ENCODE measurements at places on chromosomes 16 and 17.

DNA sequence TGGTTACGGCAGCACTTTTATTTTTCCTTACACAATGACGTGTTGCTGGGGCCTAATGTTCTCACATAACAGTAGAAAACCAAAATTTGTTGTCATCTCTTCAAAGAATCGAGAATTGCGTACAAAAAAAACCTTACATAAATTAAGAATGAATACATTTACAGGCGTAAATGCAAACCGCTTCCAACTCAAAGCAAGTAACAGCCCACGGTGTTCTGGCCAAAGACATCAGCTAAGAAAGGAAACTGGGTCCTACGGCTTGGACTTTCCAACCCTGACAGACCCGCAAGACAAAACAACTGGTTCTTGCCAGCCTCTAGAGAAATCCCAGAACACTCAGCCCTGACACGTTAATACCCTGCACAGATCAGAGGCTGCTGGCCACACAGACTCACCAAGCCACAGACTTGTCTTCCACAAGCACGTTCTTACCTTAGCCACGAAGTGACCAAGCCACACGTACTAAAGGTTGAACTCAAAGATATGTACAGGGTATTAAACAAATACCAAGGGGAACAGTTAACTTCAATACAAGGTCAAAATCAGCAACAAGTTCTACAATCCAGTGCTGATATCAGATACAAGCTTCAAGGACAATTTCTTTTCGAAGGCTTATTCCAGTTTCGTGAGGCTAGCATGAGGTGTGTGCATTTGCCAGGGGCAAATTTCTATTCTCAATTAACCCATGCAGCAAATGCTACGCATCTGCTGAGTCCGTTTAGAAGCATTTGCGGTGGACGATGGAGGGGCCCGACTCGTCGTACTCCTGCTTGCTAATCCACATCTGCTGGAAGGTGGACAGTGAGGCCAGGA, 2.4 kb downstream of the ACTG1 start:
- DNase-seq = no peak

DNA sequence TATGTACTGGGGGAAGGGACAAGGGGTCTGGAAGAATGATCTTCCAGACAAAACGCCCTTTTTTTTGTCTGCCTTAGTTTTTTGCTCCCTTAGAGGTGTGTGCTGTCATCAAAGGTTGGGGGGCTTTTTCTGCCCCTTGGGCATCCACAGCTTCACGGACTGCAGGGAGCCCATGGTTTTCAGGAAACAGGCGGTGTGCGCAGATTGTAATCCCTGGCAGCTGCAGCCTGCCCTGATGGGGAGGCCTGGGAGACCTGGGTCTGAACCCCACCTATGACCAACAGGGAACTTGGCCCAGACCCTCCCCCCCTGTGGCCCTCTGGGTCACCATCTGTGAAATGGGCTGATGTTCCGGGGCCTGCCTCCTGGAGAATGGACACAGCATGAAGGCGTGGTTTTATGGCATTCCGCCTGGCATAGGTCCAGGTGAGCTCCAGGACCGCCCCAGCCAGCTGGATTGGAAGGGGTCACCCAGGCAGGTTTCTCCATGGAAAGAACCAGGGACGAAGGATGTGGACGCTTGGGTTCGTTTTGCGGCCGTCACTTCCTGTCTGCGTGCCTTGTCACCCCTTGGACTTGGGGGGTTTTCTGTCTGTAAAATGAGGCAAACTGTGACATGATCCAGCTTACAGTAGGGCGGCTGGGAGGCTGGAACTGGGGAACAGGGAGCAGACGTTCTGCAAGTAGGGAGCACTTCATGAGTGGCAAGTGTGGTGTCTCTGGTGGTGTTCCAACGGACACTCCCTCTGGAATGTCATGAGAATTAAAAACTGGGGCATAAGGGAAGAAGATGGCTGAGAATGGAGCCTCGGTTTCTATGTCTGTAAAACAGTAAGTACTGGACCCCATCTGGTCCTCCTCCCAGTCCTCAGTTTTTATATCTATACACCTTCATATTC, 1.5 kb downstream of the CPNE2 start:
- no peak for DNase-seq

DNA sequence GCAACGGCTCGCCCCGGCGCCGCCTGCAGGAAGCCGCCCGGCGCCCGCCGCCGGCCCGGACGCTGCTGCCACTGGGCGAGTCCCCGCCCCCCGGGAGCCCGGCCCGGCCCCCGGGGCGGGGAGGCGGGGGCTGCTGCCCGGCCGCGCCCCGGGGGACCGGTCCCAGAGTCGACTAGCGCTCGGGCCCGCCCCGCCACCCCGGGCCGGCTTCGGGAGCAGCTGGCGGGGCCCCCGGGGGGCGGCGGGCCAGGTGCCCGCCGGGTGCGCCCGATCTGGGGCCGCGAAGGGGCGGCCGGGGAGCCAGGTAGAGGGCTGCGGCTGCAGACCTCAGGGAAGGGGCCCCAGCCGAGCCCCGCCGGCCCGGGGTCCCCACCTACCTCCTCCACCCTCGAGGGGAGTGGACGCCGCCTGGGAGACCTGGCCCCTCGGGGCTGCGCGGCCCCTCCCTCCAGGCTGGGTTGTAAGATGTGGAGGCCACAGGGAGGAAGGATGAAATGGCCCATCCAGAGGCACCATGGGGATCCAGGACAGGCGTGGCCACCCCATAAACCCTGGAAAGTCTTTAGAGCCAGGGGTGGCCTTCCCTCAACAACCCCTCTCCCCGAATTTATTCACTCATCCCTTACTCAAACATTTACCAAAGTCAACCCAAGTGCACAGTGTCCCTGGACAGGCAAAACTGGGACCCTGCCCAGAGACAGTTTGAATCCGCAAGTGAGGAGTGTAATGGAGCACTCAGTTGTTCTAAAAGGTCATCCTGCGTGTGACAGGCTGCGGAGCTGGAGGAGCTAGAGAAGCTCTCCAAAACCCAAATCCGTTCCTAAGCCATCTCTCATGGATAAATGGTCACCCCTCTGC, at the start of gene CDYL2:
CDYL2 (minus strand) TSS at position 73 of the 858 bp plus-strand sequence. CDS start 425 bp downstream, outside the sequence.
- peak; percentile 15 for DNase-seq

- no peak for DNase-seq
These were observed 207.4 kb downstream of the RPTOR start for GRCh38 chr17:80751946-80752581.

DNA sequence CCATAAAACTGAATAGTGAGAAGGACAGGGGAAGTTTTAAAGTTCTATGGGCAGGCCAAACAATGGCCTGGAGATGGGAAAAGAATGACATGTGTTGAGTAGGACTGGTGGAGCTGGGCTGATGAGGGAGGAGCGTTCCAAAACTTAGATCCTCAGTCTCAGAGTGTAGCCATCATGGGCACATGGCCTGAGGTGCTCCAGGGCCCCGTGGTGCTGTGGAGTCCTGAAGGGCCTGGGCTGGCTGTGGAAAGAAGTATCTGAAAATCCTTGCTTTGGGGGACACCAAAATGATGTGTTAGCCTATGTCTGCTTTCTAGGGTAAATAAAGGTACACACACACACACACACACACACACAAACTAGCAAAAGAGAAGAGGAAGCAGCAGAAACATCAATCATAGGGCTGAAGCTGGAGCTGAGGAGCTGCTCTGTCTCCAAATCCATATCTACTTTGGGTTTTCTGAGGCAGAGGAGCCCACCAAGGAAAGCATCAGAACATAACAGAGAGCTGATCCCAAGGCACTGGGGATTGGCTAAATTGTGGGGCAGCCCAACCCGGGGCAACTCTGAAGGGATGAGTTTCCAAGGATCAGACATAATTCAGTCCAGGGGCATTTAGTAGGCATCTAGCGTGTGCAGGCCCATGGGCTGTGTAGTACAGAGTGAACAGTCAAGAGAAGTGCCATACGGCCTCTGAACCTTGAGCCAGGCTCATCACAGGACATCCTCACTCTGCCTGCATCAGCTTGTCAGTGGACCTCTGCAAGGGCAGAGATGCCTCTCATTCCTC, 85.2 kb downstream of the C16orf78 start:
- DNase-seq = no peak

- no peak for DNase-seq
These were observed 1.6 kb downstream of the ASIC2 start for GRCh38 chr17:33291248-33292200.

Measured in NCI-H510A treated with DMSO at 0.1 percent for 48 hours (cell line).